Spinal cord (tissue), 10 donors: ENCODE measurements at places on chromosomes 6 and 20. TPM values are rescaled to one million over a fixed set of nuclear protein-coding genes. Genes with fewer than 3 reads are reported as not detected.

Gene LGSN
- total RNA-seq: 0.39 TPM

Gene BEND6
- total RNA-seq: 27.1 TPM

Gene ACAT2
- 69.6 TPM for total RNA-seq

Gene CENPW
- 9.2 TPM for total RNA-seq

Gene RPS6KA2
- total RNA-seq: 29.8 TPM

Gene PAX1
- 0.06 TPM for total RNA-seq

Gene MAS1
- 0.06 TPM for total RNA-seq

Gene CGA
- total RNA-seq: 10.0 TPM

Gene TCF15
- total RNA-seq: 1.8 TPM

Gene C6orf163
- 6.5 TPM for total RNA-seq
